Activated CD4-positive, CD25-positive, alpha-beta regulatory T cell treated with anti-CD3 and anti-CD28 coated beads, Interleukin-2, amount 50 U/mL, for 72 hours (primary cell): ENCODE measurements at places on chromosomes 13 and 19.

DNA sequence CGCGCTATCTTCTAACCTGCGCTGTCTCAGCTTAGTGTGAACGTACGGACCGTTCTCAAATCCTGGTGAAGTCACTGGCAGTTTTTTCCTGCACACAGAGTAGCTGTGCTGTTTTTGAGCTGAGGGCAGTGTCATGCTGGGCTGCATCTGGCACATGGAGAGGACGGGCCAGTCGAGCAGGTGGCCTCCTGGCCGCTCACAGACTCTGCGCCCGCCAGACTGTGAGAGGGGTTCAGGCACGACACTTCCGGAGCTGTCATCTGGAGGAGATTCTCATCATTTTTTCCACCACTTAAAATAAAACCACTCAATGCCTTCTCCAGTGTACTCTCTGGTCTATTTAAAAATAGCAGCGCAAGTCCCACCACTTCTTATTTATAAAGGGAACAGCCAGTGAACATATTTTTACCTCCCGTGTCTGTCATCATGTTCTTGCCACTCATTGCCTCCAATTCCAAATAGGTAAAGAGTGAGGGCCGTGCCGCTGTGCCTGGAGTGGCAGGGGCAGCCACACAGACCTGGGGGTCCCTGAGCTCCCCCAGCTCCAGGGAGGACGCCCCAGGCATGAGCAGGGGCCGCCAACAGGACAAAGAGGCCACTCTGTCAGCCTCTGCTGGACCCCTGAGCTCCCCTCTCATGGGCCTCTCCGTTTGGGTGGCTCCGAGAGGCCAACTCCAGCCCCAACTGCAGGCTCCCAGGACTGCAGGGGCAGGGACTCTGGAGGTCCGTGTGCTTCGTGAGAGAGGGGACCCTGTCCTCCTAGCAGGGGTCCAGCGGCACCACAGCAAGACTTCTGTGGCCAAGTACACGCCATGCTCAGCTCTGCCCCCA is 36.9 kb upstream of the GRTP1 start:
- no peak for DNase-seq

DNA sequence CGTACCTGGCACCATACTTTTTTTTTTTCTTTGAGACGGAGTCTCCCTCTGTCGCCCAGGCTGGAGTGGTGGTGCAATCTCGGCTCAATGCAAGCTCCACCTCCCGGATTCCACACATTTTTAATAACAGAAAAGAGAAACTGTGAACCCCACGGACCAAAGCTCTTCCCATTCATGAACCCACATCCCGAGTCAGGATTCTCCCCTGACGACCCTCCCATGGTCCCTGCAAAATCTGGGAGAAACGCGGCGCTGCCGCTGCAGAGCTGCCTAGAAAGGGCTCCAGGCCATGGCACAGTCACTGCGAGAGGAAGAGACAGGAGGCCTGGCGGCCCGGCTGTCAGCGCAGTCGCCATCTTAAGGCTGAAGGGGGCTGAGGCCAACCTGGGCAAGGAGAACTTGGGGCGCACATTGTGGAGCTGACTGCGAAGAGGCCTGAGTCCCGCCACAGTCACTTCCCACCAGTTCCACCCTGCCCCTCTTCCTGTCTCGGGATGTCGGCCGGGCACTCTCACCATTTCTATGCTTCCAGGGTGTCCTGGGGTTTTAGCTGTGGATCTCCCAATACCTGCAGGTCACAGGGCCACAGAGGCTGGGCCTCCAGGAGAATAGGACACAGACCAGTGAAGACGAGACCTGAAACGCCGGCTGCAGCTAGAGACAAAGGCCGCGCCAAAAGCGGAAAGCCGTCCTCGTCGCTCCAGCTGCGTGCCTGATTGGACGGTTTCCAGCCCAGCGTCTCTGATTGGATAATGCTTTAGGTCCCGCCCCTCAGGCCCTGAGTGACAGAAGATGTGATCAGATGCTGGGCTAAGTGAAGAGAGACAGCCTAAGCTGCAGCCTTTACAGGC is 71.0 kb downstream of the ZNF486 start:
- DNase-seq: peak; percentile 84

GRCh38 chr13:37490176-37490779 is 108.3 kb downstream of the POSTN start:
- no peak for DNase-seq

DNA sequence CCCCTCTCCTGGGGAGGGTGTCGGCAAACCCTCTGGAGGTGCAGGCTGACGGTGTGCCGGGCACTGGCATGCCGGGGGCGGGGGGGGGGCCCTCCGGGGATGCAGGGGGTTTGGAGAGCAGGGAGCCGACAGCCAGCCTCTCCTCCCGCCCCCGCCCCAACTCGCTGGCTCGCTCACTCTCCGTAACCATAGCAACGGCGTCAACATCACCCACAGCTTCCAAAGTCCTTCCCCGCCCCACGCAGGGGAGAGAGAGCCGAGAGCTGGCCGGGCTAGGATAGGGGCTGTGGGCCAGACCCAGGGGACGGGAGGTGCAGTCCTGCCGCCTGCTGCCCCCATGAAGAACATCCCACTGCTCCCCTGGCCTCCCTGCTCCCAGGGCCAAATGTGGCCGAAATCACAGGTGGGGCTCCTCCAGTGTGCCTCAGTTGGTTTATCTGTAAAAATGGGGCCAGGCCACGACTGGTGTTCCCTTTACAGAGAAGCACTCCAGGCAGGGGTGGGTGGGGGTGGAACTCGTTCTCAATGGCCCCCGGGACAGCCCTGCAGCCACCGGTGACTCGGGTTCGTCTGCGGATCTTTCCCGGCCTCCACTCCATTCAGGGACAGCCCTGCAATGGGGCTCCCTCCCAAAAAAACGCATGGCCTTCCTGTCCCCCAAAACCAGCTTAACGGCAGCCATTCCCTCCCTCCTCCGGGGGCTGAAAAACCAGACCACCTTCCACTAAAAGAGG is 3.2 kb downstream of the KLF16 start:
- no peak for DNase-seq

DNA sequence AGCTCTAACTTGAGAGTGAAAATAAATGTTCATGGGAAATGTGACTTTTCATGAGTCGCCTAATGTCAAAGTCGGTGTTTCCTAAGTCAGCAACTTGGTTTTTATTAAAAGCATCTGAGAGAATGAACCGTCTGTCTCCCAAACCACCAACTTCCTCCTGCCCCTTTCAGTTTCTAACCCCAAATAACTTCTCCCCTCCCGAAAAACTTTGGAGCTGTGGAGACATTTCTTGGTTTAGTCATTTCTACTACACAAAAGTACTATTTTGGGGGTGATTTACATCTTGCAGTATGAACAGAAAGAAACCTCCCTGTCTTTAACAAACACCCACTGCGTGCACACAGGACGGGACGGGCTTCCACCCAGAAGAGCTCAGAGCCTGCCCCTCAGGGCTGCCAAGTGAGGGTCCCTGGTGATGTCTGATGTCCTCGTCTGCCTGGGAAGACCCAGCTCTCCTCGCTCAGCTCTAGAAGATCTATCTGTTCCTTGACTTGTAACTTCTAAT is 65.0 kb downstream of the RASA3 start:
- no peak for DNase-seq
